ENCODE measurements at places on chromosomes 1 and 21.

DNA sequence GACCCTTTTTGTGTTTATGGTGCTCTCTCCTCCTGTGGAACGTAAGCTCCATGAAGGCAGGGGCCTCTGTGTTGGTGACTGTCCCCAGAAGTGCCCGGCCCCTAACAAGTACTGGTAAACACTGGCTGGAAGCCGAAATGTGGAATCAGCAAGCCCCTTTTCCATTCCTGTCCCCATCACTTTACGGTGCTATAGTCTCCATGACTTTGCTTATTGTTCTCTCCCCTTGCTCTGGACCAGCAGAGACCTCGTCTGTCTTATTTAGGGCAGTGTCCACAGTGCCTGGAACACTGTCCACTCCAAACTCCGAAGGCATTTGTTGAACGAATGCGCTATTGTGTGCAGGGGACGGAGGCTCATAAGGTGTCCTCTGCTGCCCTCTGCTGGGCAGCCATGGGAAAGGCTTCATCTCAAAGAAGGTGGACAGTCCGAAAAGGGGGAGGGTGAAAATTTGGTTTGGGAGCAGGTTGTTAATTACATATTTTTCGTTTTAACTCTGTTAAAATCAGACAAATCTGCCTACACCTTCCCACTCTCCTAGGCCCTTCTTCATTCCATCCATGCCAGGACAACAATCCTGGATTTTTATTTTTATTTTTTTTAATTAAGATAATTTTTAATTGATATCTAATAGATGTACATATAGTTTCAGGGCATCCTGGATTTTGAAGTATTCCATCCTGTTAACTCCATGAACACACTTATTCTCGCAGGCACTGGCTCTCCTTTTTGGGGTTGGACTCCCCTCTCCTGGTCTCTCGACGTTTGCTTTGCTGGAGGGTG is 115.6 kb downstream of the PGBD5 start:
- peak; percentile 33 for DNase-seq

GRCh38 chr1:177355575-177355974 is 184.8 kb downstream of the BRINP2 start:
- no peak for DNase-seq

DNA sequence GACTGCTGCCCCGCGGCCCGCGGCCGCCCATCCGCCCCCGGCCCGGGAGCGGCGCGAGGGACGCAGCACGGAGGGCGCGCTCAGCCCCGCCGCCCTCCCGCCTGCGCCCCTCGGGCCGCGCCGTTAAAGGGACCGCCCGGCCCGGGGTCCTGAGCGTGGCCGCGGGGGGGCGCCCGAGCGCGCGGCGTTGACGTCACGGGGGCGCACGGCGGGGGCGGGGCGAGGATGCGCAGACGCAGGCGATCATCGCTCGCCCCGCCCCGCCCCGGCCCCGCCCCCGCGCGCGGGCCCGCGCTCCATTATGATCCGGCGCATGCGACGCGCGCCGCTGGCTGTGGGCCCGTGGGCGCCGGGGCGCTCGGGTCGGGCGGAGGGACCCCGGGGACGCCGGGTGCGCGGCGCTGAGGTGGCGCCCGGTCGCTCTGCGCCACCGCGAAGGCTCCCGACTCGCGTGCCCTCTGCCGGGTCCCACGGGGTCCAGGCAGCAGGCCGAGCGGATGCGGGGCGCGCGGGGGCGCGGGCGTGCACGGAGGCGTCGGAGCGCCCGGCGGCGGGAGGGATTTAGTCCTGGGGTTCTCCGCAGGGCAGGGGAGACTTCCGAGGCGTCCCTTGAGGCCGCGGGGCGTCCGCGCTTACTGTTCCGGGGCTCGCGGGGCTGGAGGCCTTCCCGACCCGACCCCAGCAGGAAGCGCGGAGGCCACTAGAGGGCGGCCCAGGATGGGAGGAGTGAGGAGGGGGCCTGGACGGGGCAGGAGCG is at the start of gene DVL1:
Gene DVL1 (minus strand): TSS at position 163 of the 757 bp plus-strand sequence. CDS start 353 bp downstream, outside the sequence.
- DNase-seq, result peak; percentile 62

DNA sequence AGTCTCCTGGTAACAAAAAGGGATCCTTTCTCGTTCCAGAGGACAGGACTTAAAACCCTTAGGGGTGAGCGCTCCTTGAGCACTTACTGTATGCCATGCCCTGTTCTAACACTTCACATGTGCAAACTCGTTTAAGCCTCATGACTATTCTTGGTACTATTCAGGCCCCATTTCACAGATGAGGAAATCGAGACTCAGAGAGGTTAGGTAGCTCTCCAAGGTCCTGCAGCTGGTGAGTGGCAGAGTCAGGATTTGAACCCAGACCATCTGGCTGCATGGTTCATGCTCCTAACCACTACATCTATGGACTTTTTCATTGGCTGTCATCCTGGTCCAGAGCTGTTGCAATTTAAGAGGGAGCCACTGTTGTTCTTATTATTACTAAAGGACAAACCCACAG is 46.7 kb upstream of the WNT4 start:
- DNase-seq, result no peak

- DNase-seq, result no peak
Measured at GRCh38 chr1:207958376-207959139, 47.6 kb upstream of the CD34 start.

DNA sequence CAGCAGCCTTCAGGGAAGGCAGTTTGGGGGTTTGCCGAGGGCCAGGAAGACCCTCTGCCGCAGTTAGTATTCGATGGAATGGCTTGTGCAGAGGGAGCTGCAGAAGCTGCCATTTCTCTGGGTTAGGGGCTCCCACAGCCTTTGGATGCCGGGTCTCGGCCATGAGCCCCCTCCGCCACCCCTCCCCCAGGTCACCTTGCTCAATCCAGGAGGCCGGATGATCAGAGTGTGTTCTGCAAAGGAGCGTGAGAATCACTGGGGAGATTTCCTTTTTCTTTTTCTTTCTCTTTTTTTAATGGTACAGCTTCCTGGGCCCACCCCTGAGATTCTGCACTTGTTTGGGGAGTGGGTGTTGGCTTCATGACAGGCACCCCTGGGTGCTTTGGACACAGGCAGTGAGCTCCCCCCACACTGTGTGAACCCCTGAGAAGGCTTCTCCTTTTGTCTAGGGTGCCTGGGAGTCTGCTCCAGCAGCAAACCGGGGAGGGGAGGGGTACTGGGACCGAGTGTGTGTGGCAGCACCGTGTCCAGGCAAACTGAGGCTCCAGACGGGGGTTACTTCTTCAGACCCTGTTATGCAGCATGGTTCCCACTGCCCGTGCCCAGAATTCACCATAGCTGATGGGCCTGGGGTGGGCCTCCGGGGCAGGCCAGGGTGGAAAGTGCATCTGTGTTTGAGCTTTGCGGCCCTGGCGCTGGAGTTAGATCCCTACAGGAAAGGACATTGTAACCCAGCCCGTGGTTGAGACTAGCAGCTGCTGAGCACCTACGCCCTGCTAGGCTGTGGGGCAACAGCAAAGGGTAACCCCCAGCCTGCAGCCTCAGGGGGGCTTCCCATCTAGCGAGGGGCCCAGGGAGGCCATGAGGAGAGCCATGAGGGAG is 18.5 kb downstream of the TNFRSF1B start:
- no peak for DNase-seq

DNA sequence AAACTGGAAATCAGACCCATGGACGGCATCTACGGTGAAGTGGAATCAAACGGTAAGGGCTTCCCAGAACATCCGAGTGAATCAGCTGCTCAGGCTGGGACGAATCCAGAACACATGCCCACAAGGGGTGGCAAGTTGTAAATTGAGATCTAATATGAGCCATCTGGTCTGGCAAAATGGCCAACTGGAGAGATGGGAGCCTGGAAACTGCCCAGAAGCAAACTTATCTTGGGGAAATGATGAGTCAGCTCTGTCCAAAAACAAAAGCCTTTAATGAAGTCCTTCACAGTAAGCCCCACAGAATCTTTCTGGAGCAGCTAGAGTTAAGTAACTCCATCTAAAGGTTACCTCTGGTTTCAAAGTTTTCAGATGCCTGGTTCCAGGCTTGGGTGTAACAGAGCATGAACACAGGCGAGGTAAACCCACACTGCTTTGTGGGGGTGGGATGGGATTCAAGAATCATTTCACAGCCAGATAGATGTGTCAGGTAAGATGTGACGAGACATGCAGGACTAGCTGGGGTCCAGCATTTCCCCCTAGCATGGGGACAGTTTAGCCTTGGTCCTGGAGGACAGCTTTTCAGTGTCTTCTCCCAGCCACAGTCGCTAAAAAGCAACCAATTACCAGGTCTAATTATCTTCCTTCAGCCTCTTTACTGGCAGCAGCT is 10.5 kb upstream of the SRP9 start:
- DNase-seq, result no peak

DNA sequence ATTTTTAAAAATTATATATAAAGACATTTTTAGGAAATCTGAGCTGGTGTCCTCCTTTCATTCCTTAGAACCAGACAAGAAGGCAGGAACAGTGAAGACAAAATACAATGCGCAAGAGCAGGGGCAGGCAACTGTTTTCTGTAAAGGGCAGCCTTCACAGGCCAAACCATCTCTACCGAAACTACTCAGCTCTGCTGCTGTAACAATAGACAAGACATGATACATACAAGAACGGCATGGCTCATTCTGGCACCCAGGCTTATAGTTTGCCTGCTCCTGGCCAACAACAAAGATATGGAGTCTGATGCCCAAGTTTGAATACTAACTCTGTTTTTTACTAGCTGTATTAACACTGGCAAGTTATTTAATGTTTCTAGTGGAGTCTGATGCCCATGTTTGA is 232.0 kb downstream of the SMYD3 start:
- DNase-seq, result no peak

DNA sequence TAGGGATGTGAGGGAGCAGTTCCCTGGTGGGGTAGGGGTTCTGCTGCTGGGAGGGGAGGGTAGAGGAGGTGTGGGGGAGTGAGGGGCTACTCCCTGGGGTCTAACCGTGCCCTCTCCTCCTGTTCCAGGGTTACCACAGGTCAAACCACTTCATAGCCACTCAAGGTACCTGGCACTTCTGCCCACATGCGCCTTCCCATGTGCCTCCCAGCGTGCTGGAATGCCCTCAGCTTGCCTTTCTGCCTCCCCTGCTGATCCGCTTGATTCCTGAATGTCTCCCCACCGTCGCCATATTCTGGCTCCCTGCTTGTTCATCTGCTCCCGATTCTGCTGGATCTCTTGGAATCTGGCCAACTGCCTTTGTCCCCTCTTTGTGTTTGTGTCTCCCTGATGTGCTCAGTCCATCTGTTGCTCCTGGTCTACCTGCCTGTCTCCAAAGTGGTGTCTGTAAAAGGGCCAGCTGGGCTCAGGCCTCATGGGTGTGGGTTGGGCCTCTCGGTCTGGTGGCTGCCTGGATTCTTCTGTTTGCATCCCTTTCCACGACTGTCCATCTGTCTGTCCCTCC is 74.4 kb downstream of the PTPRU start:
- no peak for DNase-seq

- no peak for DNase-seq
Measured at GRCh38 chr1:36284517-36284916, 21.7 kb upstream of the SH3D21 start.

Measured in activated T-helper 1 cell treated with anti-CD3 and anti-CD28 coated beads, Interleukin-2, amount 50 U/mL, for 16 hours (primary cell).